ENCODE measurements at places on chromosomes 12 and 14.

- peak; percentile 14 for DNase-seq
Observed at GRCh38 chr14:84864548-84865271, 665.2 kb upstream of the FLRT2 start.

DNA sequence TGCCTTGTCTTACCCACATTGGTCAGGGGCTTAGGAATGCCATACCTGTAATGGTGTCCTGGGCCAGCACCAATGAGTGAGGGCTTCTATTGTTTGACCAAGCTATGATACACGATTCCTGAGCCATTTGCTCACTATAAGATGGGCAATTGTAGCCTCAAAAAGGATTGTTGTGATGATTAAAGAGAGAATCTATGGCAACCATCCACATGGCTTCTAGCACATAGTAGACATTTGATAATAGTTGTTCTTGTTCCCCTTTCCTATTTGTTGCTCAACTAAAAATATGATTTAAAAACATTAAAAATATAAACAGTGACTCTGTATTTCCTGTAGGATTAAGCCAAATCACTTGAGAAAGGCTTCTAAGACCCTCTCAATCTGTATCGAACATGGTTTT is 366.1 kb downstream of the PCNX1 start:
- no peak for DNase-seq

GRCh38 chr12:116916714-116917114 is 6.0 kb downstream of the FBXW8 start:
- DNase-seq, result no peak

- no peak for DNase-seq
Observed at GRCh38 chr14:59998564-59998963, 78.6 kb downstream of the LRRC9 start.

GRCh38 chr12:49296034-49296835 is 1.3 kb downstream of the PRPH start:
- peak; percentile 78 for DNase-seq

GRCh38 chr12:113762155-113762881 is 203.8 kb downstream of the RBM19 start:
- peak; percentile 90 for DNase-seq

- no peak for DNase-seq
Observed at GRCh38 chr14:40887912-40888311, 718.8 kb upstream of the LRFN5 start.

DNA sequence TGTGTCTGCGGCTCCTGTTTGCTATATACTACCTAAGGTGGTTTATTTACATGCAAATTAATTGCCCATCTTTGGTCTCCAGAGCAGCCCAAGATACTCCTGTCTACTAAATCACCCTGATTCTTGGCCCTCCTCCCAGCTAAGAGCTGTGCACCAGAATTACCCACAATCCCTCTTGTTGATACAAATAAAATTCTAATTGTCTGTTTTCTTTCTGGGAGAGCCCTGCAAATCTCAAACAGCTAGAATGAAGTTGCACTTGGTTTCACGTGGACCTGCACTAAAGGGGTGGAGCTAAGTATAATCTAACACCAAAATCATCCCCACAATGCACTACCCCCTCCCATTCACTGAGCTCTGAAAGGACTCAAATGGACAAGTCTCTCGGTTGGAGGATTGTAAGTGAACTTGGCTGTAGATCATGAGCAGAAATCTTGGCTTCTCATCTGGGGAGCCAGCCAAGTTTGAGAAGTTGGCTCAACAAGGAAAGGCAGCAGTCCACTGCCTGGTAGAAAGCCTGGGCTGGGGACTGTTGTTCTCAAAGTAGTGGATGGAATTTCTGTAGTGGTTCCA is 6.6 kb downstream of the MAX start:
- no peak for DNase-seq

- no peak for DNase-seq
Observed at GRCh38 chr12:2286461-2287131, 233.8 kb downstream of the CACNA1C start.

- DNase-seq, result no peak
Observed at GRCh38 chr14:70448633-70449340, 3.2 kb upstream of the ADAM21 start.

DNA sequence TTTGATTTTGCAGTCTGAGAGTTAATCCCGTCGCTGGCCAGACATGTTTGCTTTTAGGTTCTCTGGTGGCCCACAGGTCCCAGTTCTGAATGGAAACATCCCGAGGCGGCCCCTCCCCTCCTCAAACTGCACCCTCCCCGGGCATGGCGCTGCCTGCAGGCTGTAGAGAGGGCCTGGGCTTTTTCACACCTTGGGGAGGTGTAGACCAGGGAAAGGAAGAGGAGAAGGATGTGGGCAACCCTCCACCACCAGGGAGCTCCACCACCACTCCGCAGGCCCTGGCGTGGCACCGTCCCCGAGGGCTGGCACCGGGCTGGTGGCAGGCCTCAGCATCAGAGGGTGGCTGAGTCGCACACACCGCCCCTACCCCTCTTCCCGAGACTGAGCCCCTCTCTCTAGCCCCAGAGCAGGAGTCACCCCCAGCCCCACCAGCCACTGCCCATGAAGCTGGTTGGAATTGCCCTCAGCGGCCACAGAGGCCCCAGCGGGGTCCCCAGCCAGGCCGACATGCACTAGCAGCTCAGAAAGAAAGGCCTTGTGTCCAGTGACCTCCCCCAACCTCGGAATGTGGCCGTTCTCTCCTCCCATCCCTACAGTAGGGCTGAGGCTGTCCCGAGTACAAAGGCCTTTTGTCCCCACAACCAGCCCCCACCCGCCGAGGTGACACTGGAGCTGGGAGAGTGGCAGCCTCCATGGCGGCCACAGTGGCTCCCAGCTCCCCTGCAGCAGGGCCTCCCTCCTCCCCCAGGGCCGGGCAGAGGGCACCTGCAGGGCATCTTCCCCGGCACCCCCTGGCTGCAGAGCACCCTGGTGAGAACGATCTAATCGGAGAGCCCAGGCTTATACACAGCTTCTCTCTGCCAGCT is 23.5 kb upstream of the INF2 start:
- peak; percentile 95 for DNase-seq

- DNase-seq, result no peak
Observed at GRCh38 chr12:127911291-127911690, 355.7 kb upstream of the TMEM132C start.

DNA sequence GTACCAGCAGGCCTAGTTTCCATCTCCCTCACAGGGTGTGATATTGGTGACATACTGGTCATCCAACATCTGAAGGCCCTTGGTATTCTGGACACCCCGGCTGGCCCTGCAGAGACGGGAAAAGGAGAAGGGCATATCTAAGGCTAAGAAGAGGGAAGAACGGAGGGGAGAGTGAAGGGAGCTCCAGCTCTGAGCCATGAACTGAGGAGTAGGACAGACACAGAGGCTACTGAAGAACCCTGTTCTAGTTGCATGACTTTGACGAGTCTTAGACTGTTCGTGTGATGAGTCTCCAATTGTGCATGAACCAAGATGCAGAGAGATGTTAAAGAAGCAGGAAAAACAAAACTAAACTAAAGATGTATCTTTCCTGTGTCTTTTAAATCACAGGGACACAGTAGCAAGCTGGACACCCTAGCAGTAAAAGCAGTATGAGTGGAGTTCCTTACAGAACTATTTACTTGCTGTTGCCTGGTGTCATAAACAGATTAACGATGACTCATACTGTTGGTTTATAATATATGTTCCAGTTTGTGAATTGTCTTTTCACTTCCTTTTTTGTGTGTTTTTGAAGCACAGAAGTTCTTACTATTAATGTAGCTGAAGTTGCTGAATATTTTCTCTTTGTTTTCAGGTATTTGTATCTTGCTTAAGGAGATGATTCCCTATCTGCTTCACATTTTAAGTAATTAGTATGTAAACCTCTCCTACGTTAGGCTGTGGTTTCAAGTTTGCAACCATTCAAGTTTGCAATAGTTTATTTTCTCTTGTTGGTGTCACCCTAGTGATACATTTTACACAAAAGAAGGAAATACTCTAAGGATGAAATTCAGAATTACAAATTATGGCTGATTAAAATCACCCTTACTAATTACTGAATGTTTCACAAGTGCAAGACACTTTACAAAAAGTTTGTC is 15.7 kb downstream of the FAR2 start:
- DNase-seq, result no peak

DNA sequence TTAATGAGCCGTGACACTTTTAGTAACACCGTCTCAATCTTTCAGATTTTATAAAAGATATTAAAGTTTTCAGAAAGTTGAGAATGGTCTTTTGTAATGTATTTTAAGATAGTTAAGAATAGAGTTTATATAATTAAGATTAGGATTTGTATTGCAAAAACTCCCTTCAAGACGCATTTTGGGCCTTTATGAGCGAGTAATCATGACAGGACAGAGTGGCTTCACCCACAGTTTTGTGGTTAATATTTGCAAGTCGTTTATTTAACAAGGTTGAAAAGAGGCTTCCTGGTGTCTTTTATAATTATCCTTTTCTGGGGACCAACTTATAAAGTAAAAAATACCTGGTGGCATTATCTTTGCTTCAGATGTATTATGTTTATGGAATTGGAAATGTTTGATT is 44.0 kb downstream of the TRAF3 start:
- no peak for DNase-seq

DNA sequence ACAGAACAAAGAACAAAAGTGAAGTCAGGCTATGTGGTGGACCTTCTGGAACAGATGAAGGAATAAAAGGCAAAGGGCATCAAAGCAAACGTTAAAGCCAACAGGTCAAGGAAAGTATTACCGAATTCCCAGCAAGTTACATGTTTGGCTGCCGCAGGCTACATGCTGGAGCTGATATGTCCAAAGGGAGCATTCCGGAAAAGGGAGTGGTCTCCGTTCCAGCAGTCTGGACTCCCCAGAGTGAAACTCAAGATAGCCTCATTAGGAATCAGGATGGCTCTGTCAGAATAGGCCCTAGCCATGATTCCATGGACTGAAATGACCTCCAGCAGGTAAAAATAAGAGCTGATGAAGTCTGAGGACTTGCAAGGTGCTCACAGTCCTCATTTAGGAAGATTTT is 379.8 kb upstream of the PRICKLE1 start:
- no peak for DNase-seq

DNA sequence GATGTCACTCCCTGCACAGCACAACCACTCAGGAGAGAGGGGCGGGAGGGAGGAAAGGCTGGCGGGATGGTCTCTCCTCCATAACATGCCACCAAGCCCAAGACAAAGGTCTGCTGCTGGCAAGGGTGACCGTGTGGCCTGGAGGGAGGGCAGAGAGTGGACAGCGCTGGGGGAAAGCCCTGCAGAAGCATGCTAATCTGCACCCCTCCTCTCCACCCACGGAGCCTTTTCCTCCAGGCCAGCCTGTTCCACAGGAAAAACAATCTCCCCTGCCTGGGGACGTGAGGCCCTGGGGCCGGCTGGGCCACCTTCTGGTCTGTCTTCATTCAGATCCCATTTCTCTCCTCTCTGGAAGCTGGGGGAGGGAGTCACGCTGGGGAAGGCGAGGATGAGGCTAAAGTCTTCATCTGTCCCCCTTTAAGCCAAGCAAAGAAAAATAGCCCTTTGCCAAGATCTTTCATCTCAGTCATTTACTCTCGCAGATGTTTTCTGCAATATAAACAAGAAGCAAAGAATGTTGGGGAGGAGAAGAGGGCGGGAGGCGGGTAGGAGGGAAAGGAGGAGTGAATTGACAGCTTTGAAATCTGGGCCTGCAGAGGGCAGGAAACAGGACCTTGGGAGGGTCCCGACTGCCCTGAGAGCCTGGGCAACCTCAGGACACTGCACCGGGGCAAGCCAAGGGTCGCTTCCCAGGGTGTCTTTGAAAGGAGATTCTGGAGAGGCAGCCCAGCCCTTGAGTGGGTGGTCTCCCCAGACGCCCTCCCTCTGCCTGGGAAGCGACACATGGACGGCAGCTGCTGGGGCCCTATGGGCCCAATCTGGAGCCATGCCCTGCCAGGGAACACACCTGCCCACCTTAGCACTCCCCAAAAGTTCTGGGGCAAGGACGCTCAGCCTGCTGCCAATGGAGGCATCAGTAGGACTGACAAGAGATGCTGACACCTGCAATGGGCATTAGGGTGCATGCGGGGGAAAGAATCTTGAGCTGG is 133.6 kb downstream of the ZFP36L1 start:
- DNase-seq, result no peak

DNA sequence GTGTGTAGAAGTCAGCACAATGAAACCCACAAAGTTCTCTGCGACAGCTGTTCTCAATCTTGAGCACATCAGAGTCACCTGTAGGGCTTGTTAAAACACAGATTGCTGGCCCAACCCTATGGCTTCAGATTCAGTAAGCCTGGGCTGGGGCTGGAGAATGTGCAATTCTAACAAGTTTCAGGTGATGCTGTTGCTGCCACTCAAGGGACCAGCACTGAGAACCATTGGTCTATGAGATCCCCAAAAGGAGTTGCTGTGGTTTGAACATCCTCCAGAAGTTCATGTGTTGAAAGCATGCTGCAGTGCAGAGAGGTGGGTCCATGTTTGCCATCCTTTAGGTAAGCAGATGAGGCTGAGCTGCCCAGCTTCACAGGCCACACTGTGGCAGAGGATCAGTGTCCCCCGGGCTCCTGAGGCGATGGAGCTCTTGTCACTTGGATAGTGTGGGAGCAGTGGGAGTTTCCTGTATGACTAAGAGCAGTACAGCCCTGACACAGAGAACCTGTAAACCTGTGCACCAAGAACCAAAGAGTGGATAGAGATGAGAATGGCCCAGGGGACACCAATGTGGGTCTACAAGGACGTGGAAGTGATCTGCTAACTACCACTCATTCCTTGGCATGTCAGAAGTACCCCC is 8.0 kb upstream of the RTRAF start:
- DNase-seq, result no peak

DNA sequence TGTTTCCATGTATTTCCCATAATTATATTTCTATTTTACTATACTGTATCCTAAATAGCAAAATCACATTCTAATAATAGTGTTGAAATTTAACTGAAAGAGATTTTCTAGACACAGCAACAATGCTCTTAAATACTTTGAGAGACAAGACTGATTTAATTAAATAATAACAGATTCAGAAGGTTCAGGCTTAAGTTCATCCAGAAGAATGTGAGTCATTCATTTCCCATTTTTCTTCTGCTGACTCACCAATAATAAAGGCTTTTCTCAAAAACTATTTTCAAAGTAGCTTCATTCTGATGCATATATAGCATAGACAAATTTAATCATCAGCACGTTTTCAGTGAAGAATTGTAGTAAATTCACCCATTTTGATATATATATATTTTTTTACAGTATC is 481.4 kb downstream of the MDGA2 start:
- no peak for DNase-seq

GRCh38 chr12:104462931-104463339 is 6.2 kb downstream of the CHST11 start:
- no peak for DNase-seq

- DNase-seq, result no peak
Observed at GRCh38 chr14:101177301-101177971, 273.9 kb upstream of the RTL1 start.

- DNase-seq, result no peak
Observed at GRCh38 chr12:23502259-23502658, 447.2 kb downstream of the SOX5 start.

Measured in neural progenitor cell (in vitro differentiated cells).